ENCODE measurements at places on chromosomes 12 and 14.

DNA sequence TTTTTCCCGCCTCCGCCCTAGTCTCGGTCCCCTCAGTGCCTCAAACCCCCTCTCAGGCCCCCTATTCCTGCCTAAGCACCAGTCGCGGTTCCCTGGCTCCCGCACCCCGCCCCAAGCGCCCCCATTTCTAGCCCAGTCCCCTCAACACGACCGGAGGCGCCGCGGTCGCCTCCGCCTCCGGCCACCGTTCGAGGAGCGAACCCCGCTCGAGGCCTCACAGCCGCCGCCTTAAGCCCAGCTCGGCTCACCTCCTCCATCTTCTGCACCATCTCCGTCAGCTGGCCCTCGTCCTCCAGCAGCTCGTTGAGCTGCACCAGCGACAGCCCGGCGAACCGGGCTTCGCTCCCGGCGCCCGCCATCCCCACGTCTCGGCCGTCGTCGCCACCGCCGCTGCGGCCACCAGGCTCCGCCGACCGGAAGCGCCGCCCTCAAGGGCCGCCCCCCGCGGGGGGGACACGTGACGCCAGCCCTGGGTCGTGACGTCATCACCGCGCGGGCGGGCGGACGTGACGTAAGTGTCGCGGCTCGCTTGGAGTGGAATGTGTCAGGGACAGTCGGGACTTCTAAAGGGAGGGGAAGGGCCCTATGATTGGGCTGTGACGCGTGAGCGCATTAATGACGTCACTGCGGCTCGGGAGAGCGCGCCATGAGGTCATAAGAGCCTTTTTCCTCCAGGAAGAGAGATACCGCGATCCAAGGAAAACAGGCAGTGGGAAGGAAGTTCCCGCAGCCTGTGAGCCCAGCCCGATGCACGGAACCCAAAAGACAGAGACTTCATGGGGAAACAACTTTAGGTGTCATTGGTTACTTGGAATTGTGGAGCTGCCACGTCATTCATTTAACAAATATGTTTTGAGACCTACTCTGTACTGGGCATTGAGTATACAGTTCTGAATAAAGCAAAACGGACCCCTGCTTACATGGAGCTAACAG lies at the start of gene VPS37B:
Gene VPS37B (minus strand): TSS at position 421 of the 933 bp plus-strand sequence. CDS start 62 bp downstream, at position 359.
- peak; percentile 76 for DNase-seq

GRCh38 chr14:68811171-68811570 lies 18.3 kb upstream of the ZFP36L1 start:
- no peak for DNase-seq

DNA sequence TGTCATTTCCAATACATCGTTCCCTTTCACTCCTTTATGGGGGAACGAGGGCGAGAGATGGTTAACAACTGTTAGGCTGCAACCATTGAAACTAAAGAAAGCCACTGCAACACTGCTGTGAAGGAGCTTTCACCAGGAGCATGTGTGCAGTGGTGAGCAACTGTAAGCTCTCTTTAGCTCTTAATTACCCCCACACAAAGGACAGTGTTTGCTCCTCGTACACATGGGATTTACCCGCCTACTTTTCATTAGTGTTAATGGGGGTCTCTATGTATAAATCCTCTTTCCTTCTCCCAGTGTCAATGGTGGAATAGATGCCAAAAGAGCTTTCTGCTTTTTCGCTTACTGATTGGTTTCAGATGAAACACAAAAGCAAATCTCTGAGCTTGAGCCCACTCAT lies 343.1 kb downstream of the FLRT2 start:
- no peak for DNase-seq

DNA sequence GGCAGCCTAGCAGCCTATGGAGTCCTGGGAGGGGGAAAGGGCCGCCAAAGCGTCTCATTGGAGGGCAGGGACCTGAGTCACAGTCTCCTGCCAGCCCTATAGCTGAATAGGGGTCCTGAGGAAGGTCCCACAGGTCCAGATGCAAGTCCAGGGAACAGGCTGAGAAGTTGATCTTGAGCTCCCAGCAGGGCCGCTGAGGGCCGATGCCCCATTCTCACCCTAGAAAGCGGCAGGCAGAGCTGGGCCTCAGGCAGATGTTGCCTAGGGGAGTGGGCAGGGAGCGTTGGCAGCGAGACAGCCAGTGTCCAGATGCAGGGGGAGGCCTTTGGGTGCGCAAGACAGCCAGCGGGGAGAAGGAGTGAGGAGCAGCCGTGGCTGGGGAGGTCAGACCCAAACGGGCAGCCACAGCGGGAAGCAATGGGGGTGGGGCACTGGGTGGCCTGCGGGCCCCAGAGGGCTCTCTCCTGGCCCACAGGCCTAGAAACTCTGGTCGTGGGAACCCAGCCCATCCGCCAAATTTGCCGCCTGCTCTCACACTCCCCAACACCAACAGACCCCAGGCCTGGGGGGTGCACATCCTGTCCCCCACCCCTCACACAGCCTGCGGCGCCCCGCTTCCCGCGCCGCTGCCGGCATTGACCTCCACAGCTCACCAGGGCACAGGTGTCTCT lies 1.1 kb downstream of the HDAC7 start:
- DNase-seq, result no peak

DNA sequence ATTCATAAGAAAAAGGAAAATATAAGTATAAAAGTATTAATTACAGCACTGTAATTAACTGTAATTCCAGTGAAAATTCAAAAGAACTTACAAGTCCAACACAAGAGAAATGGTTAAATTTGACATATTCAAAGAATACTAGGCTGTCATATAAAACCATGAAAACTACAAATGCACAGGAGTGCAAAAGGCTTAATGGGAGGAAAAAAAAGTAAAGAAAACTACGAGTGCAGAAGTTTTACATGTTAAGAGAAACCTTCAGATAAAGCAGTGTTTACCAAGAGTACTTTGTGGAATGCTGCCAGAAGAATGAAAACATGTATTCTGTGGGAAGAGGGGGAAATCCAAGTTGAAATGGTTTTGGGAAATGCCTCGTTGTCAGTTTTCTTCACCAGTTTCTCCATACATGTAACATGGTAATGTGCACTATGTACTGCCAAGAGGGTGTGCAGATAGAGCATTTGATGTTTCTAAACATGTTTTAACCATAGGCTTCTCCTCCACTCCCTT lies 9.1 kb downstream of the HEATR5A start:
- peak; percentile 40 for DNase-seq

DNA sequence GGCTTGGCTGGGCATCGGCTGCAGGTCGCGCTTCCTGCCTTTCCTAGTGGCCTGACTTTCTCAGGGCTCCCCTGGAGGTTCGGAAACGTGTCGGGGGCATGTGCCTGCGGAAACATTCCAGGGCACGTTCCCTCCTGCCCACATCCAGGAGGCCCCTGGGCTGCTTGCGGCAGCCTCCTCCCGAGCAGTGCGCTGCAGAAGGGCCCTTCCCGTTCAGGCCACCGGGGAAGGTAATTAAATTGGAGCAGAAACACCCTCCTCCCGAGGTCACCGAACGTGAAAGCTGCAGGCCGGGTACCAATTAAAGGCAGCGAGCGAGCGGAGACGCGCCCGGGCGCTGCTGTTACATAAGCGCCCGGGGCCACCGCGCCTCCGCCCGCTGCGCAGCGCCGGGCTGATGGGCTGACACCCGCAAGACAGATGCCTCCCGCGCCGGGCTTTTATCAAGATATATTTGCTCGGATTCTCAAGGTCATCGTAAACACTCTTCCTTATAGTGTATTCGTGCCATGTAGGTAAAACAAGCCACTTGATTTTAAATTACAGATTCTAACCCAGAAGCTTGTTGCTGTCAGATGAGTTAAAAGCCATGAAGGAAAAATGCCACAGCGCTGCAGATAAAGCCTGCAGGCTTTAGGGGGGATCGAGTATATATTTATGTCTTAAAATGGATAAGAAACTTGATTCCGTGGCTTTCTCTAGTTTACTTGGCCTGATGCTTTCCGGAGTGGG lies 31.4 kb downstream of the SSPN start:
- peak; percentile 39 for DNase-seq

DNA sequence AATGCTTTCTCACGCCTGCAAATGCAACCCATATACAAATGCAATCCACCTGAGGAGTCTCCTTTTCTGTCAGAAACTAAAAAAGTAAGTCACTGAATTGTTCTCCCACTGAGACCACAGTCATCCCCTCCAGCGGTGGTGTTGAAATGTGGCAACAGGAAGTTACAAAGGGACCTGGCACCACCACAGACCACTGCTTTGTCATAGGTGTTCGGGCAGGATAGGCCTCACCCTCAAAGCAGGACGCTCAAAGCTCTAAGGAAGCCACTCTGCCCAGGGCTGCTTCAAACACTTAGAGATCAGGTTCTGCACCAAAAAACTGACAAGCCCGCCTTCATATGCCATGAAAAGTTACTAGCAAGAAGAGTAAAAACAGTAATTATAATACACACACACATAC lies 11.3 kb downstream of the PHLDA1 start:
- DNase-seq, result peak; percentile 87

- DNase-seq, result peak; percentile 39
These were observed 15.0 kb upstream of the FOXG1 start for GRCh38 chr14:28751467-28752058.

- no peak for DNase-seq
These were observed 62.4 kb downstream of the GSC start for GRCh38 chr14:94707494-94707893.

DNA sequence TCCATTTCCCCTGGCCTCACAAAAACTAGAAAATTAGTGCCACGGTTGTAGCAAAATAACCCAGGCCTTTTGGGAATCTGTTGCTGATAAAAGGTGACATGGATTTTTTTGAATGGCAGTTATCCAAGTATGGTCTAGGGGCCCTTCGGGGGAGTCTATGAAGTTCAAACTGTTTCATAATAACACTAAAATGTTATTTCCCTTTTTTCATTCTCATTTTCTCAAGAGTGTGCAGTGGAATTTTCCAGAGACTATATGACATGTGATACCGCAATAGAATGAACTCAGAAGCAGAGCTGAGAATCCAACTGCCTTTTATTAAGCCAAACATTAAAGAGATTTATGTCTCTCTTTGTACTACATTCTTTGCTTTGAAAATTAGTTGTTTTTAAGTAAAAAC lies 26.9 kb downstream of the GSTZ1 start:
- no peak for DNase-seq

- no peak for DNase-seq
These were observed 486.3 kb downstream of the LRIG3 start for GRCh38 chr12:58433959-58434358.

DNA sequence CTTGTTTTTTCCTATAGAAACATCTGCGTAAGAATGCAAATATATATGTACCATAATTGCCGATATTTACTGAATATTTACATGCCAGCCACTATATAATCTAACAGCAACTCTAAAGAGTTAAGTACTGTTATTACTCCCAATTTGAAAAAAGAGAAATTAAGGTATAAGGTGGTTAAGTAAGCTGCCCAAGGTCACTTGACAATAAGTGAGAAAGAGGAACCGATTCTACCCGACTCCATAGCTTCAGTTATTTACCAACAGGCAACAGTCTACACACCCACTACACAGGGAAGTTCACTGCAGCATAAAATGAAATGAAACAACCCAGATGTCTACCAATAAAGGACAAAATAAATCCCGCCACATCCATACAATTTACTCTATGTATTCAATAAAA lies 1.1 kb downstream of the MIS18BP1 start:
- no peak for DNase-seq

- no peak for DNase-seq
These were observed 882.3 kb downstream of the LRFN5 start for GRCh38 chr14:42488965-42489364.

GRCh38 chr14:91365552-91365951 lies 52.1 kb downstream of the CCDC88C start:
- no peak for DNase-seq

- no peak for DNase-seq
These were observed 50.1 kb downstream of the LRCOL1 start for GRCh38 chr12:132560364-132560613.

- DNase-seq, result no peak
These were observed 1.4 kb upstream of the PHC1 start for GRCh38 chr12:8912914-8913313.
